Mammary epithelial cell (primary cell): ENCODE measurements at places on chromosomes 7 and 10. TPM values are rescaled to one million over a fixed set of nuclear protein-coding genes. Genes with fewer than 3 reads are reported as not detected.

The KIF11 gene
- 9.4 TPM for polyA plus RNA-seq

DNA sequence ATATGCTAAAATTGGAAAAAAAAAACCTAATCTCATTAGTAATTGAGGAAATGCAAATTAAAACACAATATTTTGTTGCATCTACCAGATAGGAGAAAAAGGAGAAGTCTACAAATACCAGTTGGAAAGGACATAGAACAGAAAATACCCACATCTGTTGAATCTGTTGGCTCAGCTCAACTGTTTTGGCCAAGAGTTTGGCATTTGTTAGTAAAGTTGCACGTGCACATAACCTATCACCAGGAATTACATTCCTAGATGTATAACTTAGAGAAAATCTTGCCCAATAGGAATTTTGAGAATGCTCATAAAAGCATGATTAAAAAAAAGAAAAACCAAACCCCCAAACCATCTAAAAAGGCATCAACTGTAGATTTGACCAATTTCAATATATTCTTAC is 282.1 kb upstream of the BMPER start:
- DNase-seq = no peak

GRCh38 chr7:54541669-54542625 is at the start of gene VSTM2A:
TSS of gene VSTM2A (plus strand) at chr7:54542375. CDS start at chr7:54542731, 356 bp downstream.
- peak; percentile 4 for DNase-seq

- peak; percentile 44 for DNase-seq
Measured at GRCh38 chr7:28835800-28836199, 122.3 kb downstream of the TRIL start.
